ENCODE measurements at places on chromosomes 2 and 18. TPM values are rescaled to one million over a fixed set of nuclear protein-coding genes. Genes with fewer than 3 reads are reported as not detected.

- DNase-seq, result no peak
Observed at GRCh38 chr2:191739194-191739593, 61.3 kb downstream of the NABP1 start.

DNA sequence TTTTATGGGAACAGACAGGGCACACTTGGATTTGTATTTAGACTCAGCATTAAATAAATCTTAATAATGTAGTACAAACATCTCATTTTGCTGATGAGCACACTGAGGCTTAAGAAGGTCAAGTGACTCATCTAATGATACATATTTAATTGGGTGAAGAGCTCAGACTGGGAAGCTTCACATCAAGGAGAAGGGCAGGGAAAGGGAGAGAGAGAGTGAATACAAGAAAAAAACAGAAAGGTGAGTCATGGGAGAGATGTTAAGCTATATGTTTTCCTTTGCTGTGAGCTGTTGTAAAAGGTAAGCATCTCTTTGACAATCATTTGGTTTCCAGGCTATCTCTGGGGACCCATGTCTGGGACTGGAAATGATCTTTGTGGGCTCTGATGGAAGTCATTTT, 277.8 kb downstream of the SETBP1 start:
- peak; percentile 14 for DNase-seq

DNA sequence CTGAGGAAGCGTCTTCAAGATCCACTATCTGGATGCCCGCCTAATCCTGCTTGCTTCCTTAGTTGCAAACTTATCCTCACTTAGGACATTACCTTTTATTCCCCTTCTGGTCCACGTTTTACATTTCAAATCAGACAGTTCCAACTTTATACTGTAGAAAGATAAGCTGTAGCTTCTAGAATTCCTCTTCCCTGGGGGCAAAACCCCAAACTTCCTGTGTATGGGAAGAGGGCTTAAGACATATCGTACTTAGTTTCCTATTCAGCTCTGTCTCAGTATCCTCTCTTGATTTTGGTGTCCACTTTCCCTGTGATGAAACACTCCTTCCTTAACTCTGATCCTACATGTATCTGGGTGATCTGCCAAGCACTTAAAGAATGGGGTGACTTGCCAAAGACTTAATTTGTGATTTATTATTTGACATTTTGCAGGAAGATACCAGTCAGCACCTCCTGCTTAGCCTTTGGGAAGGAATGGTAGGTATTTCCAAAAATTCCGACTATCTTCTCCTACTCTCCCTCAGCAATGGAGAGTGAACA, 245.2 kb downstream of the CDCA7 start:
- DNase-seq, result no peak

The TNFAIP6 gene
- 0.21 TPM for total RNA-seq

DNA sequence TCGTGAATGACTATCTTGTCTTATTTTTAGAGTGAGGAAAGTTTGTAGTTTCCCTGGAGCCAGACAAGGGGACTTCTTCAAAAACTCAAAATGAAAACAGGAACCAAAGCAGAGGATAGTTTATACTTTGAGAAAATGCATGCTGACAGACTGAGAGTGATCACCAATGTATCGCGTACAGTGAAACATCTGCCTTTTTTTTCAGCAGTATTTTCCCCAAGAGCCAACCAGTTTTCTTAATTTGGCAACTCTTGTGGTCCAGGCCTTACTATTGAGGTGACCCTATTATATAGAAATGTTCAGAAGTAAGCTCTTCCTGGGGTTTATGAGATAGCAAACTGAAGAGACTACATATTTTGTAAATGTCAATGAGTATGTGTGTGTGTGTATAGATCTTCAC, 153.7 kb upstream of the VRK2 start:
- no peak for DNase-seq
